ENCODE measurements at places on chromosomes 2 and 18.

- no peak for DNase-seq
Observed at GRCh38 chr18:51789871-51790270, 550.1 kb upstream of the DCC start.

DNA sequence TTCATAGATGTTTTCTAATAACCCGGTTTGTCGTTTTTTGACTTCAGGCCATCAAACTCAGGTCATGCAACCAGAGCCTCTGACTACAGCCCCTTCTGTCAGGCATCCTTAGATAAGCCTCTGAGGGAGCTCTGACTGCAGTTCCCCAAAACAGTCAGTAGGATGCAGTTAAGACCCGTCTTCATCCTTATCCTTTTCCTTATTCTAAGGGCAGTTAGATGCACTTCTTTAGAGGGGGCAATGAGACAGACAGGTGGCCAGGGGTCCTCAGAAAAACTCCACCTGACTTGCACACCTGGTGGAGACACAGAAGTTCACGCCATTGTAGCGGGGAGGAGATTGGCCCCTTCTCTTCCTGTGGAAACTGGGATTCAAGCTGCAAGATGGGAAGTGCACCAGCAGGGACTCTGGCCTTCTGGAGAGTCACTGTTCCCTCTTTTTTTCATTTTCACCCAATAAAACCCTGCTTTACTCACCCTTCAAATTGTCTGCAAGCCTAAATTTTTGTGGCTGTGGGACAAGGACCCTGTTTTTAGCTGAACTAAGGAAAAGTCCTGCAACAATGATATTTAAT is 104.8 kb upstream of the TFPI start:
- no peak for DNase-seq

DNA sequence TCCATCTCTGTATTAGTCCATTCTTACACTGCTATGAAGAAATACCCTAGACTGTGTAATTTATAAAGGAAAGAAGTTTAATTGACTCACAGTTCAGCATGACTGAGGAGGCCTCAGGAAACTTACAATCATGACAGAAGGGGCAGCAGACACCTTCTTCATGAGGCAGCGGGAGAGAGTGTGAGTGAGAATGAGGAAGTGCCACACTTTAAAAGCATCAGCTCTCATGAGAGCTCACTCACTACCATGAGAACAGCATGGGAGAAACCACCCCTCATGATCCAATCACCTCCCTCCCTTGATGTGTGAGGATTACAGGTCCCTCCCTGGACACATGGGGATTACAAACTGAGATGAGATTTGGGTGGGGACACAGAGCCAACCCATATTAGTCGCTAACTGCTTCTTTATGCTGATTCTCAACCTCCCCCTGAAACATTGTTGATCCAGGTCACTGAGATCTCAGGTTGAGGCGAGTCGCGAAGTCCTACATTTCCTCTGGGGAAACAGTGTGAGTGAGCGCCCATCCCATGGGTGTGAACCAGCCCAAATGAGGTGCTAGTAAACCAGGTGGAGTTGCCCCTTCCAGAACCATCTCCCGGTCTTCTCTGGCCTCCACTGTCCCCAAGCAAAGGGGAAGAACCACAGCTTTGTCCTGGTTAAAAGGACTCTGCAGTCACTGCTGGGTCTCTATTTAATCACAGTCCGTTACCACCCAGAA is 123.8 kb downstream of the CAPN13 start:
- DNase-seq = no peak

DNA sequence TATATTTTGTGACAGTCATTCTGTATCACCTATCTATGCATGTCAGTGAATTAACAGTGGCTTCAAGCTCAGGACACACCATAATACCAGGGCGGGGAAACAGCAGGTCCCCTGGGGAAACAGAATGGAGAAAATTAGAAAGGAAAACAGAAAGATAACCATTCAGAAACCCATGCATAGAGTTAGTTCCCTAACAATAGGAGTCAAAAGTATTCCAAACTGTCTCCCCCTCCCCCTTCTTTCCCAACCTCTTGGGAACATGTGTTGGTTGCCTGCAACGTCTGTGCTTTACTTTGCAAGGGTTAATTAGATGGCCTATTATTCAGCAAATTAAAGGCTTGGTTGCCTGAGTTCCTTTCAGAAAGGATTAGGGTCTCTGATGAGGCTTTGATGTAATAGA is 176.4 kb downstream of the MYO3B start:
- no peak for DNase-seq

GRCh38 chr18:55286257-55286825 is 301.7 kb downstream of the TCF4 start:
- DNase-seq = no peak

DNA sequence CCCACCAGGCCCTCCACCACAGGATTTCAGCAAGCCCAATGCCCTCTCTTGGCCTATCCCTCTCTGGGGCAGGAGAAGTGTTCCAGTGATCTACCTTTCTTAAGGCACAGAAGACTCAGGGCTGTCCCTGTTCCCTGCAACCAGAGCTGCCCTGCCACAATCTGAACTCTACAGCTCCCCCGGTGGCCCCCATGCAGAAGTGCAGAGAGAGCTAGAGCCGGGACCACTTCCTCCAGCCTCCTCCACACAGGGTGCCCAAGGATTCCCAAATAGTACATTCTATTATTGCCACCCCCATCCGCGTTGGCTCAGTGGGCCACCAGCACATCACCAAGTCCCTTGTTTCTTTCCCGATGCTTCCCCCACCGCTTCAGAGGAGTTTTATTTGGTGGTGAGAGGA is 114.8 kb upstream of the PTPRM start:
- no peak for DNase-seq

- no peak for DNase-seq
Observed at GRCh38 chr2:173898178-173898668, 67.0 kb downstream of the SP3 start.

- no peak for DNase-seq
Observed at GRCh38 chr18:45834306-45834705, 8.8 kb downstream of the SIGLEC15 start.

GRCh38 chr18:46555724-46556123 is 101.3 kb downstream of the LOXHD1 start:
- no peak for DNase-seq

DNA sequence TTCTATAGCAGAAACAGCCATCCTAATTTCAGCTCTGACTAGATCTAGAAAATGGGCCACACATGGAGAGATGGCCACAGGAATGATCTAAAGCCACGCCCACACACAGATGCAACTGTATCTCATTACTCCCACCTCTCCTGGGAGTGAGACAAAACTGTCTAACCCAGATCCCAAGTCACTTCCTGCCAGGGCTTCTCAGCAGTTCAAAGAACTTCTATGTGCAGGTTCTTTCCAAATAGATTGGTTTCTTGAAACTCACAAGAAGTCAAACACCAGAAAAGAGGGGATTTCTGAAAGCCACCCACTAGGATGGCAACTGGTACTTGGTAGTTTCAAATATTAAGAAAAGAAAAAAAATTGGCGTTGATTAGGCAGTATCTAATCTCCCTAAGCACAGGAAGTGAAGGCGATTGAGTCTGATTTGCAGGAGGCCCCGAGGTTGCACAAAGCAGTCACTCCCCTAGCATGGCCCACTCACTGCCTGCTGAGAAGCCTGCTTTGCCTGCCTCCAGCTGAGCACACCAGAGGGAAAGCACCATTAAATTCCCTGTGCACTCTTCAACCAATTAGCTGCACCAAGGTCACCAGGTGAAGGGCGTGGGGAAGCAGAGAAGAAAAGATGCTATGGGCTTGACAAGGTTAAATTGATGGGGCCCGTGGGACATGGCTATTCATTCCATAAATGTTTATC is 51.1 kb downstream of the PAPOLG start:
- DNase-seq = no peak

DNA sequence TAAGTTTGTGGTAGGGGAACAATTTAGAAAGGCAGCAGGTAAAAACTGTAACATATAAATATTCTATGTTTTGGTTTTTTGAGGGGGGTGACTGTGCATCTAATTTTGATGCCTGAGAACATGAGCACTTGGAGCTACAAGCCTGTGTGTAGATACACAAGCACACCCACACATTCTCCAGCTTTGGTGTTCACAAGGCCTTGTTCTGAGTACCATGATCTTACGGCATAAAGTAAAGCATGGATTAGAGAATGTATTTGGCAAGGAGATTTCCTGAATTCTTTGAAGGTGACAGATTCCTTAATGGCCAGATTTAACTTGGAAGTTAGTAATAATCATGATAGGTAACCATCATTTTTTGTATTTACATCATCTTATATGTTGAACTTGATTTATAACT is 42.7 kb downstream of the MAP3K20 start:
- no peak for DNase-seq

GRCh38 chr2:221402072-221402471 is 170.0 kb downstream of the EPHA4 start:
- DNase-seq = no peak

DNA sequence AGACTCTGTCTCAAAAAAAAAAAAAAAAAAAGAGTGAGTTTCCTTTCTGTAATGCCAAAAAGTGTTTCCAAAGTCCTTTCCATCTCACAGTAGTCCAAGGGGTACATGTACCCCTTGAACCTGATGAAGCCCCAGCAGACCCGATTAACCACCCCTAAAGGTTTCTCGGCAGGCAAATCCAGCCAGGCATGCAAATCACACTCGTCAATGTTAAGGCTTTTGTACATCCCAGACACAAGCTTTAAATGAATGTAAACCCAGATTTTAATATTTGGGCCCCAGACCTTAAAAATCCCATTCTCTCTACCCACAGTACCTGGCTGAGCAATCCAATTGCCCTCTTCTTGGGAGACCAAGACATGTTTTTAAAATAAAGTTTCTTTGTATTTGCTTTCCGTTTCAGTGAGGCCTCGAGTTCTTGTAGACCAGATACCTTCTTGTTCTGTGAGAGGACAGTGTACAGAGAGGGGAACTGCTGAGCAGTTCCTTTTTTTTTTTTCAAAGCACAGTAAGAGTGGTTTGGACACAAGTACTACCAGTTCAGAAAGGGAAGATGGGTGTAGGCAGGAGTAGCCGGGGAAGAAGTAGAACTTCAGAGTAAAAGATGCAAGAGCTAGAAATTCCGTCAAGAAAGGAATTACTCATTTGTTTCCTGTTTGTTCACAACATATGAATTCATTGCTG is at the start of gene NLRC4:
Gene NLRC4 (minus strand): TSS at position 465 of the 684 bp plus-strand sequence. CDS start 8,111 bp downstream, outside the sequence.
- no peak for DNase-seq

DNA sequence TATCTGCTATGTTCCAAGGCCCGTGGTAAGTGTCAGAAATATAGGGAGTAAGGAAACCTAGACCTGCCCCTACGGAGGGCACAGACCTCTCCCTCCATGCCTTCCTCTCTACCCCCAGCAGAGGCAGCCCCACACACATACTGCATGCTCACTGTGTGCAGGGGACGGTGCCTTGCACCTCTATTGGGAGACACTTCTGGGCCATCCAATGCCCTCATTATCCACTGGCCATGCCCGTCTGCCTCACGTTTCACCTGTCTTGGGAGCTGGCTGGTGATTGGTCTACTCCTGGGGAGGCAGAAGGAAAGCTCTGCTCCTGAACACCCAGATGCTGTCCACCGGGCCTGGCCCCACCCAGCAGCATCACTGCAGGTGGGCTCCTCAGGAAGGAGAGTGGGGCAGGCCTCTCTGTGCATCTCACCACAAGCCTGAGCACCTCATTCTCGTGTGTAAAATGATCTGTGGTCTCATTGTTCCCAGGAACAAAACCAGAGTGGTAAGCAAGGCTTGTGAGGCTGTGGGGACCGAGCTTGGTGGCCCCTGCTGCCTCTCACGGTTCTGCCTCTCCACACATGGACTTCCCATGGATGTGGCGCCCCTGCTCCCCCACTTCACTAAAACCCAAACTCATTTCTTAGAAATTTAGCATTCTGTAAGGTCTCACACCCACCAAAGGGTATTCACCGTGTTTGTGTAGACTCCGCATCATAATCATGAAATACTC is 312.5 kb upstream of the HS6ST1 start:
- DNase-seq = no peak

DNA sequence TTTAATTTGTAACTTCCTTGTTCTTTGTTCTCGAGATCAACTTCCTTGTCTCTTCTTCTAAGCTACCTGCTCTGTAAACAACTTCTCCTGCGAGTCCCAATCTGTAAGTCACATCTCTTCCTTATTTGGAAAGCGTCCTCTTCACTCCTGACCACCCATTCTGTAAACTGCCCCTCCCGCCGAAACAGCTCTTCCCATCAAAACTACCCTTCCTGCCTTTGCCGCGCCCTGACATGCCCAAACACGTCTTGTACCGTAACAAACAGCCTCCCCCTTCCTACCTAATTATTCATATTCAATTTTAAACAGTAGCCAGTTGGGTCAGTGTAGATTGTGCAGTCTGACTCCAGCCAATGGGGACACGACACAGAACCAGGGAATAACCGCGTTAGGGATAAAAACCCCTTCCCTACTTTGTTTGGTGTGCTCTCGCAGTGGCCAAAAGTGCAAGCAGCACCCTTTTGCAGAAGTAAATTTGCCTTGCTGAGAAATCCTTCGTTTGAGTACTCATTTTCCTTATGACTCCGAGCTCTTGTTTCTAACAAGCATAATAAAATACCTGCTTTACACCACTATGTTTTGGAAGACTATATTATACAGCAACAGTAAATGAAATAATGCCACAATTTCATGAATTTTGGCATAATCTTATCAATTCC is 39.8 kb downstream of the PIAS2 start:
- DNase-seq = peak; percentile 69

DNA sequence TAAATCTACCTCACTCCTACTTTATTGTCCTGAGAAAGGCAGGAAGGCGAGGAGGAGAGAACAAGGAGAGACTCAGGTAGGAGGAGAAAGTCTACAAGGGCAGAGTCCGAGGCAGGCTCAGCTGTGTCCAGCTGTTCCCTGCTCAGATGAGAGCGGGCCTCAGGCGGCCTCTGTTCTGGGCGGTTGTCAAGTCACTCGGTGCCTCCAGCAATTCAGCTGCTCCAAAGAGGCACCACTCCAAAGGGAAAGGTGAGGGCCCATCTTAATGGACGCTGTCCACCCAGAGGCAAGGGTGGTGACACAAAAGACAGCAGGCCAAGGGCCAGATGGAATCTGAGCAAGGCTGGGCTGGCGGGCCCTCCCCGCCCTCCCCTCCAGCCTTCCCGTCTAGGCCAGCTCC is 101.4 kb upstream of the EPAS1 start:
- DNase-seq = no peak

DNA sequence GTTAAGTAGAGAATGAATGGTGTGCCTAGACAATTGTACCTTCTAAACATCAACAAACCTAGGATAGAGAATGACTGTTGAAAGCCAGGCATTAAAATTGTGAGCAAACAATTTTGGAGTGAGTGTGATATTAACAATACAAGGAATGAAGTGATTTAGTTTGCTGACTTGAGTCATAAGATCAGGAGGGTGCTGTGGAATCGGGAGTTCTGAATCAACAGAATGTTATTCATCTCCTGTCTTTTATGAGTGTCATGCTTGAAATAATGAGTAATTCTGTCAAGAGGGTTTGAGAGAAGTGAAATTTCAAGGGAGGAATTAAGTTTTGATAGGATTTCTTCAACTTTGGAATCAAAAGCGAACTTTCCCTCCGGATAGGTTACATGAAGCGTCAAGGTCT is 214.4 kb upstream of the DSEL start:
- no peak for DNase-seq

GRCh38 chr18:54717673-54718407 is 110.4 kb upstream of the RAB27B start:
- DNase-seq = no peak

GRCh38 chr2:233708942-233709341 is 3.8 kb upstream of the UGT1A5 start:
- DNase-seq = no peak

GRCh38 chr18:55076643-55077218 is 117.5 kb upstream of the CCDC68 start:
- DNase-seq = no peak

Data from colonic mucosa (tissue), 4 donors.